CD14-positive monocyte (primary cell): ENCODE measurements at places on chromosomes 1 and 21.

GRCh38 chr1:213714645-213715044 is 273.1 kb upstream of the PROX1 start:
- DNase-seq = no peak

DNA sequence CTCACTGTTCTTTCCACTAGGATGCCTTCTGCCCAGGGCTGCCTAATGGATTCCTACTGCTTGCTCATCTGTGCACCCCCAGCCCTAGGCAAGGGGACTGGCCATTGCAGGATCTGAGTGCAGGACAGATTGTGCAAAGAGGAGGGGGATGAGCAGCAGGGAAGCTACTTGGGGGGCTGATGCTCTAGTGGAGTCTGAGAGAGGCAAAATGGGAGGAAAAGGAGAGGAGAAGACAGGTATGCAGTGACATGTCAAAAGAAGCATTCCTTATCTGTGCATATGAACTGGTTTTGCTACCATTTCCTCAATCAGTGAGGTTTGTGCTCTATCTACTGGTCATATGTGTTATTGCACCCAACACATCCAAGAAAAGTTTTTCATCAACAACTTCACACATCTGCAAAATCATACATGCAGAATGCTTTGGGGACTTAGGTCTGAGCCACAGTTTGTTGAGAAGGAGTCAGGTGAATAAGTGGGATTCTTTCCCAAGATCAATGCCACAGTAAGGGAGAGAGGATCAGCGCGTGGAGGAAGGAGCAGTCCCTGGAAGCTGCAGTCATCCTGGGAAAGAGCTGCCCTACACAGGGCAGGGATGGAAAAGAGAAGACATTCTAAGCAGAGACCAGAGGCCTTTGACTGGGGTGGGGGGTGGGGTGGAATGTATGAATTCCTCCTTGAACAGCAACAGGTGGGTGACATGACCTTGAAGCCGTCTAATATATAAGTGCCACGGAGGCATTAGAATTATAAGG is 14.4 kb downstream of the SLC5A9 start:
- DNase-seq = peak; percentile 45

GRCh38 chr1:18792747-18793146 is 66.7 kb downstream of the TAS1R2 start:
- DNase-seq = no peak

DNA sequence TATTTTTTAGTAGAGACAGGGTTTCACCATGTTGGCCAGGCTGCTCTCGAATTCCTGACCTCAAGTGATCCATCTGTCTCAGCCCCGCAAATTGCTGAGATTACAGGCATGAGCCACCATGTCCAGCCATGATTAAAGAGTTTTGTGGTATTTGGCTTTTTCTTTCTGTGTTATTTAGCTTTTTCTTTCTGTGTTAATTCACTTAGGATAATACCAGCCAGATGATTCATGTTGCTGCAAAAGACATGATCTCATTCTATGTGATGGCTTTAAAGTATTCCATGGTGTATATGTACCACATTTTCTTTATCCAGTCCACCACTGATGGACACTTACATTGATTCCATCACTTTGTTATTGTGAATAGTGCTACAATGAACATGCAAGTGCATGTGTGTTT is 1135.2 kb downstream of the AMY1C start:
- no peak for DNase-seq

DNA sequence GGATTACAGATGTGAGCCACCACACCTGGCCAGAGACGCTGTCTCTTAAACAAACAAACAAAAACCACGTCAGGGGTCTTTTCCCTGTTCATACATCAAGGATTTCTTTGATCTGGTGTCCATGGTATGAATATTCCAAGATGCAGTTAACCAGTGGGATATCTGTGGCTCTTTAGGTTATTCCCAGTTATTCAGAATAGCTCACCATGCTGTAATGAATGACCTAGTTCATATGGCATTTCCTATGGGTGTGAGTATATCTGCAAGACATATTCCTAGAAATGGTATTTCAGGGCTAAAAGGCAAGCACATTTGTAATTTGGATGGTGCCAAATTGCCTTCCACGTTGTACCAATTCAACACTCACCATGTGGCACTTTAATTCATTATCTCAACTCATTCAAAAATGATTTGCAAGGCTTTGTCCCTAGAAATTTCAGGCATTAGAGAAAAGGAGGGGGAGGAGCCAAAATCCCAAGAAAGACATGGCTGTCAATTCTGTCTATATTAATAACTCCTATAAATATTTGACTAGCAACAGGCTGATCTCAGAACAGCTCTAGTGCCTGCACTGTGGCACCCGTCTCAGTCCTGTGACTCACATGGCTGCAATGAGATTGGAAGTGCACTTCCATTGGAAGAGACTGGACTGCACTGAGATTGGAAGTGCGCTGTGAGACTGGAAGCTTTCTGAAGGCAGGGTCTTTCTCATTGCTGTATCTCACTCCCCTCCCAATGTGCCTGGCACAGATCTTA is 6.0 kb upstream of the STMN1 start:
- DNase-seq = no peak

GRCh38 chr1:29240400-29240837 is 4.1 kb downstream of the PTPRU start:
- no peak for DNase-seq

GRCh38 chr1:151909167-151910149 is at the start of gene THEM4:
Gene THEM4, minus strand, starts transcription at chr1:151909511. Its CDS starts 53 bp downstream, at chr1:151909458.
- peak; percentile 90 for DNase-seq

DNA sequence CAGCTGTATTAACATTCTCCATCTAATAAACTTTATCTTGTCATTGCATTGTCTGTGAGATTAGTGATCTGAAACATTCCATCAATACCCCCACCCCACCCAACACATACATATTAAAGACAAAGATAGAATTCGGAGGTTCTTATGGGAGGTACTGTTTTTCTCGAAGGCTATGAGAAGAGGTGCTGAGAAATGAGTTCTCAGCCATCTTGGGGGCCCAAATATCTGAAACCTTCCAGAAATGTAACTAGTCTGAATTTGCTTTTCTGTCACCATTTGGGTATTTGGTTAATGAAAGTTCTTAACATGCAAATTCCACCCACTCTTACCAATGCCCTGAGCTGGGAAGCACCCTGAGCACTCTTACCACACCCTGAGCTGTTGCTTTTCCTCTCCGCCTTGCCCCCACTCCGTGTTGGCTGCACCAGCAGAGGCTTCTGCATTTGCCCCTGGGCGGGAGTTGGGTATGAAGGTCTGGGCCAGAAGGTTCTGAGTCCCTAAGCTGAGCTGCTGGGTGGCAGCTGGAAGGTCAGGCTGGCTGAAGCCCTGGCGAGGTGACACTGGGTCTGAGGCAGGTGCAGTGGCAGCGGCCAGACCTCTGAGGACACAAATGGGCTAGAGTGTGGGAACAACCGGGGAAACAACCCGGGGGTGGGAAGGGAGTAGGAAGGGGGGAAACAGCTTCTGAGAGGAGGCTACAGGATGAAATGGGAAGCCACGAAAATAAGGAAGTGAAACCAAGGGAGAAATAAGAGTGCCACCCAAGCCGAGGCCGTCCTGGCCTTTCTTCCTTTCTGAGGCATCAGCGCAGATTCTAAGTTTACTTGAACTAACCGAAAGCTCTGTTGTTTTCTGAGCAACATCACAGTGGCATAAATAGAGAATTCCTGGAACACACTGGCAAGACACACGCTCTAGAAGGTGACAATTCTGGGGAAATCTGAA is 26.3 kb upstream of the IER5 start:
- peak; percentile 86 for DNase-seq

DNA sequence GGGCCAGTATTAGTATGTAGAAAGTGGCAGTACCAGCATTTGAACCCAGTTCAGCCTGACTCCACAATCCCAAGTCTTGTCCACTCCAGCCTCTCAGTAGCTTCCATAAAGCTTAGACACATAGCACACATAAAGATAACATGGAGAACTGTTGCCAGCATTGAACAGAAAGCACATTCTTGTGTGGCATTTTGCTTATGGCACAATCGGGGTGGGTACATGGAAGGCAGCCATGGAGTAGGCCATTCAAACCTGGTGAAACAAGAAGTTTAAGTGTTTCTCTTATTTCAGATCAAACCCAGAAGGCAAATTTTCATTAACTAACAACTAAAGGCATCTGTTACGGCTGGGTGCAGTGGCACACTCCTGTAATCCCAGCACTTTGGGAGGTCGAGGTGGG is 102.7 kb downstream of the HIVEP3 start:
- no peak for DNase-seq

- DNase-seq = no peak
Measured at GRCh38 chr1:160979286-160979685, 24.7 kb upstream of the ITLN2 start.

GRCh38 chr1:60463146-60463545 is 389.6 kb upstream of the C1orf87 start:
- DNase-seq = no peak

DNA sequence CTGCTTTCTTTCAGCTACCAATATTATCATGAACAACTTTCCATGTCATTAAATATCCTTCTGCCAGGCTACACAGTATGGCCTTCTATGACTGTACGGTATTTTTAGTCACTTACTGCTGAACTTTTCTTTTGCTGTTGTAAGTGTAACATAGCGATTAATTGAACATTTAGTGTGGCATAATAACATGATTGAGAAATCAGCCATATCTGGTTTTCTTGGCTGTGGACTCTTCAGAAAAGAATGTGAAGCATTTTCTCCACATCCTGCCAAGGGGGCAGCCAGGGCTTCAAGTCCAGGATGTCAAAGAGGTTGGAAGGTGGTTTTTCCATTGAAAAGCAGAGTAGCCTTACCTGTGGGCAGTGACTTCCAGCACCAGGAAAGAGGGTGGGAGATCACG is 8.8 kb upstream of the AHCYL1 start:
- DNase-seq = no peak

DNA sequence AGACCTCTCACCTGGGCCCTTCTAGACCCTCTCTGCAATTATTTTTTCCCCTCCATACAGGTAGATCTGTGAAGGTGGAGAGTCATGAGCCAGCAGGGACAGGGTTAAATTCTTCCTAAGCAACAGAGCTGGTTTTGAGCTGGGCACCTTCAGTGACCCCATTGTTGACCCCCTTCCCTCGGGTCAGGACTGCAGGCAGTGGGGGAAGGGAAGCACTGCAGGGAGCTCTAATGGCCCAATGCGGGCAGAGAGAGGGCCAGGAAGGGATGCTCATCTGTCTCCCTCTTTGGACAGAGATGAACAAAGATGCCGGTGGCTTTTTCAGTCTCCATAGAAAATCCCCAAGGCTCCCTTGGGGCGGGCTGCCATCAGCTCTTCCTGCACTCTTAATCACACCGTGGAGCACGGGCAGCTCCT is 21.4 kb downstream of the SOX13 start:
- no peak for DNase-seq

GRCh38 chr1:158952416-158952815 is 21.1 kb downstream of the PYHIN1 start:
- peak; percentile 25 for DNase-seq

DNA sequence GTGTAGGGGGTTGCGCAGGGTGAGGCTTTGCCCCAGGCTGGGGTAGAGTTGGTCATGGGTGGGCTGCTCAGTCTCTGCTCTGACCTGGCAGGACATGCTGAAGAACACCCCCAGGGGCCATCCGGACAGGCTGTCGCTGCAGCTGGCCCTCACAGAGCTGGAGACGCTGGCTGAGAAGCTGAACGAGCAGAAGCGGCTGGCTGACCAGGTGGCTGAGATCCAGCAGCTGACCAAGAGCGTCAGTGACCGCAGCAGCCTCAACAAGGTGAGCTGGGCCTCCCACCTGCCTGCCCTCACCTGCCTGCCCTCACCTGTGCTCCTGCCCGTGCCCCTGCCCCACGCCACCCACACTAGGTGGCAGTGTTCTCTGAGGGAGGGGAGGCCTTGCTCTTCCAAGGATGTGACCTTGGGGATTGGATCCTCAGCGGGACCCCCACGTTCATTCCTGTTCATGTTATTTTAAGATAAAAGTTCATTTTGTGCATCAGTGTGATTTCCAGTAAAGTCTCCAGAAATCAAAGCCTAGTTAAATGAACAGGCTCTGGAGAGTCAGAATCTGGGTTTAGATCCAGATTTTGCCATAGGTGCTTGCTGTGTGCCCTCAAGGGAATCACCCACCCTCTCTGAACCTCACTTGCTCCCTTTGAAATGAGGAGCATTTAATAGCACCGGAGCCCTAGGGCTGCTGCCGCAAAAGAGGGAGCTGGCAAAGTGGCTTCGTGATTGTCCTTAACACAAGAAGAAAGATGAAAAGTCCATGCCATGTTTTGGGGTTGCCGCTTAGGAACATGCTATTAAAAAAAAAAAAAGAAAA is 87.9 kb downstream of the ARHGEF10L start:
- no peak for DNase-seq

- DNase-seq = no peak
Measured at GRCh38 chr1:226661965-226662364, 77.1 kb downstream of the ITPKB start.

GRCh38 chr1:114587203-114587991 is 6.0 kb upstream of the BCAS2 start:
- no peak for DNase-seq

GRCh38 chr1:225434046-225434445 is 6.2 kb upstream of the LBR start:
- no peak for DNase-seq

DNA sequence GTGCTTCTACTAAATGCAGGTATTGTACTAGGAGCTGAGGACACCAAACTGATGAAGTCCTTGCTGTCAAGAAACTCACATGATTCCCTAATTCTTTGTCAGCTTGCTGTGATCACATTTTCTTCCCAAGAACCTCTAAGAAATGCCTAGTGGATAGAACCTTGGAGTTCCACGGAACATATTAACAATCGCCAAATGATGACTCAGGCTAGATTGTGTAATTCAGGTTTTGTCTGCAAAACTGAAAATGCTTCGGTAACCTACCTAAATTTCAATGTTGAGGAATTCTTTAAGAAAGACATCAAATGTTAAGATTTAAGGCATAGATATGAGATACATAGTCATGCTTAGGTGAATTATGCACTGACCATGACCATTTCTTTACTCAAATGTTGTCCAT is 1.7 kb upstream of the GADD45A start:
- DNase-seq = no peak

- no peak for DNase-seq
Measured at GRCh38 chr1:182855911-182856310, 16.8 kb downstream of the DHX9 start.

DNA sequence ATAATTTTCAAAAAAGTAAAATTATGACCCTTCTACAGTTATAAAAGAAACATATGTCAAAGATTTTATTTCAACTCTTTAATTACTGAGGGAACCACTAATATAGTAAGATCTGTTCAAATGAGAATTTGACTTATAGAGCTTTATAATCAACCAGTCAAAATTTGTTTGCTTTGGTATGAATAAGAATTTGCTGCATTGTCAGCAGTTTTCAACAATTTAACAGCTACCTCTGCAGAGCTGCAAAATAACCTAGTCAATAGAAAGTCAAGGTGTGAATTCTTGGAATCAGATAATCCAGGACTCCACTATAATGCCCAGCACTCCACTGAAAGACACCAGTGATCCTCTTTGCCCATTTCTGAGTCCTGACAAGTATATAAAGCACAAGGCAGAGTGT is 78.2 kb downstream of the ODF2L start:
- no peak for DNase-seq

- DNase-seq = no peak
Measured at GRCh38 chr1:212353181-212353580, 61.5 kb downstream of the PACC1 start.
